Activated CD4-positive, alpha-beta T cell treated with anti-CD3 and anti-CD28 coated beads for 36 hours (primary cell): ENCODE measurements at places on chromosomes 3 and 15. TPM values are rescaled to one million over a fixed set of nuclear protein-coding genes. Genes with fewer than 3 reads are reported as not detected.

GRCh38 chr3:138078901-138079344 is 36.5 kb downstream of the DZIP1L start:
- peak; percentile 57 for DNase-seq

DNA sequence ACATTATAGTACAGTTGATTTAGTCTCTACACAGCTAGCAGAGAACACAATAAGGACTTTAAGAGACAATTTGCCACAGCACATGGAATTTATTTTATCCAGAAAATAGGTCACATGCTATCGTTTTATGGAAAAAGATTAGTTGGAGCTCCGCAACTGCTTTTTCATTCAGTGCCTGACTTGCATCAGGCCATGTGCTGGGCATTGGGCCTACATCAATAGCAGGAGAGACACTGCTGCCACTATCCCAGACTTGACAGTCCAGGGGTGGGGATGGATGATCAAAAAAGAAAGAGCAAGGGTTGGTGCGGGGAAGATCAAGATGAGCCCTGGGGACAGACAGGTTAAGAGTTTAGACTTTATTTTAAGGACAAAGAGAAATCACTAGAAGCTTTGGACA is 75.2 kb upstream of the C3orf80 start:
- DNase-seq: no peak

- DNase-seq: no peak
Observed at GRCh38 chr15:36658898-36659639, 79.6 kb downstream of the CDIN1 start.

GRCh38 chr15:24617646-24618045 is 57.9 kb upstream of the NPAP1 start:
- no peak for DNase-seq

DNA sequence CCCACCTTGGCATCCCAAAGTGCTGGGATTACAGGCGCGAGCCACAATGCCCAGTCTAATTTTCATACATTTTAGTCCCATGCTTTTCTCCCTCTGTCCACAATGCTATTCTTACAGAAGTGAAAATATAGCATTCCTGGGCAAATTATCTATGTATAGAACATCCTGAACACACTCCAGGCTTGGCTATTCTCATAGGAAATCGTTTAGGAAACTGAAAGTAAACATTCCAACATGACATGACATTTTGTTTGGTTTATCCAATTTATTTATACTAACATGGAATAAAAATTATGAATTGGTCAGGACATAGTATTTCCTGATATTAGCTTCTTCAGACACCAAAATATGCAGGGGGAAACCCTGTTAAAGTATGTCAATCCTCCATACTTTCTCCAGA is 52.6 kb downstream of the SYNM start:
- no peak for DNase-seq

GRCh38 chr3:1406250-1406649 is 313.4 kb downstream of the CNTN6 start:
- DNase-seq: no peak

DNA sequence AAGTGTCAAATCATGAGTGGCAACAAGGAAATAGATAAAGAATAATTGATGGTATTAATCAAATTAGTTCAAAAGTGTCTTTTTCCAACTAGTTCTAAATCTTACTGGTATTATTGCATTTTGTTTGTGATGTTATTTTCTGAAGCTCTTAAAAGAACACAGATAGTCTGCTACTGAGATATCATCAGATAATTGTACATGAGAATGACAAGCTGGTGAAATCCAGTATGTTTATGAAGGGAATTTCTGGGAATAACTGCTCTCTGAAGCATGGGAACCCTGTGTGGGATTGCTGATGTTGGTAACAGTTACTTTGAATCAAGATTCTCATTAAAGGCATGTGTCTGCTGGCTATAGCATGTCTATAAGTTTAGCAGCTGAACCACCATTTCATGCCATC is 190.3 kb upstream of the CDIN1 start:
- DNase-seq: no peak

GRCh38 chr15:80070840-80071239 is 11.4 kb downstream of the ZFAND6 start:
- no peak for DNase-seq

DNA sequence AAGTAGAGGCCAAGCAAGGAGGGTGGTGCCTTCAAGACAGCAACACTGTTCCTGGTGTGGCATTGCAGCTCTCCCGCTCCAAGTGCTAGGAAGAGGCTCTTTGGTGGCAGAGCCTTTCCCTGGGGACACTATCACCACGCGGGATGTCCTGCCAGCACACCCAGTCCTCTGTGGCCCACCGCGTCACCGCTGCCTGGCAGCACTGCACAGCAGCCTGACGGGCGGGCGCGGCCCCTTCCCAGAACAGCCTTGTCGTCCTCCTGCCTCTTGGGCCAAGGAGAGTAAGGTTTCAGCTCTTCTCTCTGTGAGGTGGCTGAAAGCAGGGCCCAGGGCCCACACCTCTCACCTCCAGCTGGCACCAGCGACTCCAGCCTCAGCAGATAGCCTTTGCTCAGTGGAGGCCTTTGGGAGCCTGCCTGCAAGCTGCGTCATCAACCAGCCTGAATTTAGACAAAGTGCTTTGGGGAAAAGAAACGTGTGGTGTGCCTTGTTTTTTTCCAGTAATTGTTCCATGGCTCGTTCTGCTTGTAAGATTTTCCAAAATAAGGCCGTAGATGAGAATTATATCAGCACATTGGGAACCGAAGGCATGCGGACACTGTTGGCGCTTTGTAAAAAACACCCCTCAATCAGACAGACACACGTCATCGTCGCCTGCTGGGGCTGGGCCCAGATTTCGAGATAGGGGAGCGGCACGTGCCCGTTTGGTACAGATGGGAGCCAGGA is 65.0 kb downstream of the AAGAB start:
- DNase-seq: no peak

DNA sequence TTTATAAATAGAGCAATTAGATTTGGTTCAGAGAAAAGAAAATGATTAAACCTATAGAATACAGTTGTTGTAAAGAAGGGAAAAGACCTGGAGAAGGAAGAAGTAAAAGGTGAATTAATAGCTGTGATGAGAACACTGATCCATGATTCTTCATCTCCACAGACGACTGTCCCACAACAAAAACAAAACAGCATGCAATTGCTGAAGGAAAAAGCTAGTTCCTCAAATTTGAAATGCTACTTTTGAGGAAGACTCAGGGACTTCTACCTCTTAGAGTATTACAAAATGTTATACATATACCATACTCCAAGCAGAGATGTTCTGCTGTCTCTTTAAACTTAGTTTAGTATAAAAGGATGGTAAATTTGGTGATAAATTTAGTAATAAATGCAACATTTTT is 21.5 kb downstream of the ALCAM start:
- no peak for DNase-seq

- DNase-seq: no peak
Observed at GRCh38 chr15:70429056-70429722, 331.5 kb upstream of the TLE3 start.

GRCh38 chr3:149453140-149453805 is 21.2 kb upstream of the TM4SF4 start:
- no peak for DNase-seq

DNA sequence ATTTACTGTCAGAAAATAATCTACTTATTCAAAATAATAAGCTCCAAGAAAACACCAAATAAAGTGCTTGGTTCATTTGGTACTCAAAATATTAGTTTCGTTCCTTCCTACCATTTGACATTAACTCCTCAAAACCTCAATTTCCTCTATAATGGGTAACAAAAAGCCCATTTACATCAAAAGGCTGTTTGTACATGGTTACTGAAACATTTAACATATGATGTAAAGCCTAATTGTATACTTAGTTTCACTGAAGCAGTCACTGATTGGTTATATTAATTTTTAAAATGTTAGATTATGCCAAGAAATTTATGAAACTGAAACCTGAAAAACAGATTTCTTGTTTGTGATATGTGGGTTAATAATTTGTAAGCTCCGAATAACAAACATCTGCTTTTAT is 14.7 kb downstream of the XRN1 start:
- no peak for DNase-seq

DNA sequence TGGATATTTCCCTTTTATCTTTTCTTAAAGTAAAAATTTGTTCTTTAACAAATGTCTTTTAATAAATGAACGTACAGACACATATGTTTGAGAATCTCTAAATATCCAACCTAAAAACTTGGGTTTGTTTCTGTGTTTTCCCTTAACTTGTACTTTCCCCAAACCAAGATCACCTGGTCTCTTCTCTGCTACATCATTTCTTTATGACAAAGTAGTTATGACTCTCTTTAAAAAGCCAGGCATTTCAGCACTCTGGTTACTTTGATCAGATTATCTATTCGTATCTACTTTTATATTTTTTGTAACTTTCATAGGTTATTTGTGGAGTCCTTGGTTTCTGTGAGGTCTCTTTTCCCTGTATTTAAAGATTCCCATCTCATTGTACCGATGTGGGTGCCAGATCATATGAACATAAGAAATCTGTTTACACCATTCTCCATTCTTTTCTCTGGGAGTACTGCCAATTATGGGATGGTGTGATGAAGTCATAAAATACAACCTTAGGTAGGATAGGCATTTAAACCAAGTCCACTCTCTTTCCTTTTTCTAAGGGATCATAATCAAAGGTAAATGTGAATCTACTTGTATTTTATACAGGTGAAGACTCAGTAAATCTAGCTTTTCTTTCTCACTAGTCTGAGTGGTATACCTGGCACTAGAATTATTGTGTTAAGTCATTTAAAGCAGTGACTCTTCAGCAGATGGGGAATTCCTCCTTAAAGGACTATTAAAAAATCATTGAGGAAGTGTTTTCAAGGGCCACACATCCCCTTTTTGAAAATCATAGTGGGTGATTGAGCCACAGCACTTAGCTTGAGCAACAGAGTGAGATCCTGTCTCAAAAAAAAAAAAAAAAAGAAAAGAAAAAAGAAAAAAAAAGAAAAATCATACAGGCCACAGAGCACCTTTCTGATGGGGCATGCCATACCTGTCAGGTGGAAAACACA is 12.4 kb upstream of the NFKBIZ start:
- no peak for DNase-seq

DNA sequence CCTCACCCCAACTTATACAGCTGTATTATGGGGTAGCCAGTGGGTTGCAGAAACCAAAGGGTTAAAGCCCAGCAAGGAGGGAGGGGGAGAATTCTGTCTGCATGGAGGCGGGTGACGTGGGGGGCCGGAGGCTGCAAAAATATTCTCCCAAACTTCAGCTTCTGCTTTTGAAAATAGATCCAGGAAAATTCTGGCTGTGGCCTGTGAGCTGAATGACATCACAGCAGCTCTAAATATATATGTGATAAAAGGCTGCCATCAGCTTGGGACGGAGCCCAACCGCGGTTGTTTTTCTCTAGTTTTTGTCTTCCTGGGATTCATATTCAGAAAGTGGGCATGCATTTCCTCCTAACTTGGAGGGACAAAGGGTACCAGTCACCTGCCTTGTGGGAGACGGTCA is 27.6 kb downstream of the MAPKAPK3 start:
- DNase-seq: no peak

- peak; percentile 39 for DNase-seq
Observed at GRCh38 chr3:141476033-141476432, 10.8 kb upstream of the RASA2 start.

GRCh38 chr15:59364248-59364647 is 8.4 kb downstream of the MYO1E start:
- no peak for DNase-seq

- no peak for DNase-seq
Observed at GRCh38 chr3:5929027-5929426, 741.5 kb downstream of the EDEM1 start.

The GPR62 gene
- total RNA-seq: not detected

The KCNMB2 gene
- not detected for total RNA-seq

The SMCO1 gene
- total RNA-seq: not detected

The RTP2 gene
- not detected for total RNA-seq

The MAP1A gene
- total RNA-seq: 1.3 TPM

The HRG gene
- total RNA-seq: 0.11 TPM

The SLC25A20 gene
- total RNA-seq: 18.5 TPM

The WDR93 gene
- not detected for total RNA-seq

The CCR8 gene
- total RNA-seq: 0.75 TPM

The NAALADL2 gene
- total RNA-seq: 0.27 TPM

The SCG5 gene
- 1.2 TPM for total RNA-seq

The C3orf49 gene
- not detected for total RNA-seq

The VWA5B2 gene
- not detected for total RNA-seq

The IL20RB gene
- 0.93 TPM for total RNA-seq

The ARRDC4 gene
- 0.88 TPM for total RNA-seq

The POLR2M gene
- total RNA-seq: 87.2 TPM
